ENCODE measurements at places on chromosomes 5 and 9. TPM values are rescaled to one million over a fixed set of nuclear protein-coding genes. Genes with fewer than 3 reads are reported as not detected.

DNA sequence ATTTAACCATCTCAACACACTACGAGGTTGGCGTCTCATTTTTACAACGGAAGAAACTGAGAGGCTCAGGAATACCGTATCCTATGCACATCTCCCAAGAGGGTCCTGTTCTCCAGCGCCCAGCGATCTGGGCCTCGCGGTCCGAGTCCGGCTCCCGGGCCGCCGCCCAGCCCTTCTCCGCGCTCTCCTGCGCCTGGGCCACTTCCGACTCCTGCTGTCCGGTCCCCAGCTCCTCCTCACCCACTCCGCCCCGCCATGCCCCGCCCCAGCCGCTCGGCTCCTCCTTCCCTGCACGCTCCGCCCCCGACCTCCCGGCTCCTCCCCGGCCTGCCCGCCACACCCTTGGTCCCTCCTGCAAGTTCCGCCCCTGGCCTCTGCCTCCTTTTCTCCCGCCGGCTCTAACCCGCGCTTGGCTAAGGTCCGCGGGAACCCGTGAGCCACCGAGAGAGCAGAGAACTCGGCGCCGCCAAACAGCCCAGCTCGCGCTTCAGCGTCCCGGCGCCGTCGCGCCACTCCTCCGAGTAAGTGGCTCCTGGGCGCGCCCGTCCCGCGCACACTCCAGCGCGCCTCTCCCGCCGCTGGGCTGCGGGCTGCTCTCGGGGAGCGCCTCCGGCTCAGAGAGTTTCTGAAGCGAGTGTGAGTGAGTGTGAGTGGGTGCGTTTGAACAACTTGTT, 87.3 kb upstream of the TNFAIP8 start:
- H3K4me1 ChIP-seq: peaks cover 14% of the 10 kb centered on the region
- H3K27ac ChIP-seq: peak overlapping the region; percentile 90
- peak overlapping the region; percentile 80 for H3K4me3 ChIP-seq
- peaks cover 7% of the 10 kb centered on the region for H3K27me3 ChIP-seq

- H3K27me3 ChIP-seq: no peaks in the 10 kb centered on the region
- peak overlapping the region; percentile 85 for H3K27ac ChIP-seq
- no peak for DNase-seq
- H3K36me3 ChIP-seq: no peaks in the 10 kb centered on the region
- H3K4me3 ChIP-seq: peak overlapping the region; percentile 38
- H3K4me1 ChIP-seq: peaks cover 51% of the 10 kb centered on the region
Measured at GRCh38 chr5:74500110-74500917, 140.2 kb downstream of the ENC1 start.

GRCh38 chr5:113249206-113249605, 185.6 kb downstream of the TSSK1B start:
- H3K36me3 ChIP-seq: peaks cover 1% of the 10 kb centered on the region
- no peak for DNase-seq
- H3K27me3 ChIP-seq: no peaks in the 10 kb centered on the region
- H3K4me1 ChIP-seq: peaks cover 41% of the 10 kb centered on the region

PCDHA4 gene
- total RNA-seq: 27.8 TPM

PARP8 gene
- 26.7 TPM for total RNA-seq

GRCh38 chr9:21983561-21983935, 10.6 kb downstream of the CDKN2A start:
- no peaks in the 10 kb centered on the region for H3K4me1 ChIP-seq
- H3K36me3 ChIP-seq: no peaks in the 10 kb centered on the region
- peaks cover 96% of the 10 kb centered on the region for H3K27me3 ChIP-seq
- H3K4me3 ChIP-seq: no peak overlapping the region
- DNase-seq: no peak

DNA sequence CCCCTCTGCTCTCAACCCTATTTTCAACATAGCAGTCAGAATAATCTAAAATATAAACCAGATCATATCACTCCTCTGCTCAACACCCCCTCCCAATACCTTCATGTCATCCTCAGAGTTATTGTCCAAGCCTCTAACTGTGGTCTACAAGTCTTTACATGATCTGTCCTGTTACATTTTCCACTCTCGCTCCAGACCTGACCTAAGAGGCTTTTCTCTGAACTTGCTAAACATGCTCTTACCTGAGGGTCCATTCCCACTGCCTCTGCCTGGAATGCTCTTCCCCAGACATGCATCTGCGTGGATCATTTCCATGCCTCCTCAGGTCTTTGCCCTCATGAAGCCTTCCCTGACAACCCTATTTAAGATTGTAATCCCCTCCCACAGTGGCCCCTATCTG, 12.0 kb downstream of the NIPSNAP3B start:
- no peak for DNase-seq
- H3K4me3 ChIP-seq: no peak overlapping the region
- H3K27ac ChIP-seq: no peak overlapping the region
- no peaks in the 10 kb centered on the region for H3K27me3 ChIP-seq
- H3K4me1 ChIP-seq: no peaks in the 10 kb centered on the region

DNA sequence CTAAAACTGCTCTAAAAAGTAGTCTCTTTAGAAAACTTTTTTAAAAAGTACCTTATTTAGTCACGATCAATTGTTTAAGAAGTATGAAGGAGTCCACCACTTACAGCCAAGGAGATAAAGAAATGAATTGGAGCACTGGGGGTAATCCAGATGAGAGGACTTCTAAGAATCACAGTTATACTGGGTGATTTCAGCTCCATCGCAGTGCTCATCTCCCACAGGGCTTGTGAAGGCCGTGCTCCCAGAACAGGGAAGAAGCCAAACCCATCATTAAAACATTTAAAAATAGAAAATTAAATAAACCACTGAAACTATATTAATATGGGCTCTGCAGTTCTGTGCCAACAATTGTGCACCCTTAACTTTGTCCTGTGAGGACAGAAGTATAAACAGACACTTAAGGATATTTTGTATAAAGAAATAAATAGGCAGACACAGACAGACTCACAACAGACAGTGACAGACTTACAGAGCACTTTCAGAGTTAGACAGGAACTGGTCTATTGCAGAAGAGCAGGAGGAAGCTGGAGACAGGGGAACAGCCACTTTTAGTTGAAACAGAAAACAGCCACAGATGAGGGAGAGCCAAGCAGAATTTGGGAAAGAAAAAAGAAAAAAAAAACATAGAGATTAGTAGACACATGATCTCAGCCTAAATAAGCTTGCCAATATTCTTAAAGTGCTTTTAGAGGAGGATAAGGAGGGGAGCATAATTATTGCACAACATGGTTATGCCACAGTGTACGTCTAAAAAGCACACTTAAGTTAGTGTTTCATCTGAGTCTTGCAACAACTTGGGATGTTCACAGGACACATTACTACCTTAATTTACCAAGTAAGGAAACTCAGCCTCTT, 81.8 kb downstream of the FBXO38 start:
- no peak overlapping the region for H3K27ac ChIP-seq
- H3K36me3 ChIP-seq: no peaks in the 10 kb centered on the region
- H3K4me1 ChIP-seq: peaks cover 2% of the 10 kb centered on the region
- no peak for DNase-seq
- no peak overlapping the region for H3K4me3 ChIP-seq
- H3K27me3 ChIP-seq: no peaks in the 10 kb centered on the region

DNA sequence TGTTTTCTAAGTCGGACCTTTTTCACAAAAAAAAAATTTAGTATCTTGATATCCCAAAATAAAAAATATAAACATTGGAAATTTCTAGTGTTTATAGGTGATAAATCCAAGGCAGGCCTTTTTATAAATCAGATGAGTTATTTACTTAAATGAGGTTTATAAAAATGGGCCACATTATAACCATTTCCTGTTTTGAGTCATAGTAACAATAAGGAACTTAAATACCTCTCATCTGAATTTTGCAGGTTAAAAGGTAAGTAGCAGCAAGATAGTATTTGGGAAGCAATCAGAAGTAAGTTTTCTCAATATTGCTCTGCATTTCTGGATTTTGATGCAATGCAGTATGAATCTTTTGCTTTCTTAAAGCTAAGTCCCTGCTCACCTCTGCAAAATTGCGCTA, 3.9 kb downstream of the SPTAN1 start:
- no peaks in the 10 kb centered on the region for H3K36me3 ChIP-seq
- peaks cover 27% of the 10 kb centered on the region for H3K4me1 ChIP-seq
- peak overlapping the region; percentile 71 for H3K27ac ChIP-seq
- no peak for DNase-seq
- H3K27me3 ChIP-seq: no peaks in the 10 kb centered on the region

- no peaks in the 10 kb centered on the region for H3K4me1 ChIP-seq
- no peak overlapping the region for H3K27ac ChIP-seq
- peaks cover 4% of the 10 kb centered on the region for H3K36me3 ChIP-seq
- H3K4me3 ChIP-seq: no peak overlapping the region
Measured at GRCh38 chr5:43646992-43647391, 44.0 kb downstream of the NNT start.

DNA sequence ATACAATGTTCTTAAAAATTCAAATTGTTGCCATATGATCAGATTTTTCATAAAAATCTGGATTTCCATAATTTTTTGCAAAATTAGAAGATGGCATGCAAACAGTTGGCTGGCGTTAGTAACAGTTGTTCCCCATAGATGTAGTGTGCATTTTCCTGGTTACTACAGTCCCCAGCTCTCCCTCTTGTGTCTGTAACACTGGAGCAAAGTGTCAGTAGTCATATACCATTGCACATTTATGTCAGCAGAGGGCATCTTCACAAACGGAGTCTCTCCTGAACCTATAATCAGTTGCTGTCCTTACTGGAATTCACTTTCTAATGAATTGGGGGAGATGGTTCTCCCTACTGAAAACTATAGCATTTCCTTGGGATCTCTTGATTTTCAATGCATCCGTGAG, 44.7 kb upstream of the DMAC1 start:
- H3K27ac ChIP-seq: no peak overlapping the region
- H3K27me3 ChIP-seq: no peaks in the 10 kb centered on the region
- DNase-seq: no peak

DNA sequence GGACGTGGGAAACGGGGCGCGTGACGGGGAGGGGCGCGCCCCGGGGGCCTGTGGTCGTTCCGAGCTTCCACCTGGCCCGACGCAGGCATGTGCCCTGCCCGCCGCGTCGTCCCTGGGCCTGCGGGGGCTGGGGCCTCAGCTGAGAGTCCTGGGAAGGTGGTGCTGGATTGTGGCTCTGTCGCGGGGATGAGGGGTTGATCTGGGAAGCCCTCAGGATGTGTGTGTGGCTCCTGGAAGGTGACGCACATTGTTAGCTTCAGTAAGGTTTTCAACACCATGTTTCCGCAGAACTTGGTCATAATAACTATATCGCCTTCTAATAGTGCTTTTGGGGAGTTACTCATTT, 589.1 kb downstream of the MTRR start:
- H3K27ac ChIP-seq: no peak overlapping the region
- no peak overlapping the region for H3K4me3 ChIP-seq
- H3K27me3 ChIP-seq: no peaks in the 10 kb centered on the region
- peaks cover 7% of the 10 kb centered on the region for H3K4me1 ChIP-seq
- DNase-seq: no peak

- H3K4me1 ChIP-seq: no peaks in the 10 kb centered on the region
- no peak overlapping the region for H3K27ac ChIP-seq
- no peaks in the 10 kb centered on the region for H3K36me3 ChIP-seq
- no peak for DNase-seq
- H3K4me3 ChIP-seq: no peak overlapping the region
Measured at GRCh38 chr5:97276474-97277120, 93.5 kb upstream of the RIOK2 start.

VLDLR gene
- 9.9 TPM for total RNA-seq

GRCh38 chr9:75369989-75370388, 281.7 kb downstream of the OSTF1 start:
- H3K36me3 ChIP-seq: no peaks in the 10 kb centered on the region
- H3K27me3 ChIP-seq: no peaks in the 10 kb centered on the region
- H3K4me1 ChIP-seq: no peaks in the 10 kb centered on the region
- H3K4me3 ChIP-seq: no peak overlapping the region
- DNase-seq: no peak
- H3K27ac ChIP-seq: no peak overlapping the region

DNA sequence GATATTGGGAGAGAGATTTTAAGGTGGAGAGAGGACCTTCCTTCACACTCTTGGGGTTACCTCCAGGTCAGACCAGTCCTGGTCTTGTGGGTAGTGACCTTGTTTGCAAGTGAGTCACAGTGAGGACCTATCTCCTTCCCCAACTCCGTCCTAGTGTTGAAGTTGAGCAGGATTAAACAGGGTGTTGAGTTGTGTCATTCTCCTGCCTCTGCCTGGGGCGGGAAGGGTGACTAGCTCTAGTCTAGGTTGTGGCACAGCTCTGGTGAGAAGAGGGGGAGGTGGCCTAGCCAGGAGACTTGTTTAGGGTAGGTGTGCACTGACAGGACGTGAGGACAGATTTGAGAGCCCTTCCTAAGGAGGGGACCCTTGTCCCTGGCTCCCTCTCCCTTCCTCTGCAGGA, 119.6 kb upstream of the PITX1 start:
- H3K27me3 ChIP-seq: peaks cover 7% of the 10 kb centered on the region
- H3K4me3 ChIP-seq: no peak overlapping the region
- no peak for DNase-seq
- H3K4me1 ChIP-seq: no peaks in the 10 kb centered on the region

PGM5 gene
- total RNA-seq: 3.9 TPM

MEIKIN gene
- not detected for total RNA-seq

DNA sequence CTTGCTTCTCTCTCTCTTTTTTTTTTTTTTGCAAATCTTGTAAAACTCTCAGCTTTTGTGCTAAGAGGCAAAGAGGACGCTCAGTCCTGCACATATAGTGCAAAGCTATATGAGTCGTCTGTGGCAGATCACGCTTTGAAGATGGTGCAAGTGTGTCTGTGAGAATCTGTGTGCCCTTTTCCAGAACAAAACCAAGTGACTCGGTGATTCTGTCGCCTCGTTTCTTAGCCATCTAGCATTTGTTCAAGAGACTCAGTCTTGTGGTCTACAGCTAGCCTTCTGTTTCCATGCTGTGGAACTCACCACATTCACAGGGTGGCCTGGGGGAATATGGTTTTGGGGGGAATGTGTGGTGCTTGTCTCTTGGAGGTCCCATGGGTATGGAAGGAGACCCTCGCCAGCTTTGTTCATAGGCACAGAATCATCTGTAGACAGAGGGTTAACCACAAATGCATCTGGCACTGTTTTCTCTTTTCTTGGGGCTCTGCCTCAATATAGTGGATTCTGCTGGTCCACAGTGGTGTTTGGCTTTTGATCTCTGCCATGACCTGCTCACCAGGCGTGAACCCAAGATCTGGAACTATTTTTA, 82.1 kb downstream of the C9orf152 start:
- H3K4me1 ChIP-seq: peaks cover 31% of the 10 kb centered on the region

DNA sequence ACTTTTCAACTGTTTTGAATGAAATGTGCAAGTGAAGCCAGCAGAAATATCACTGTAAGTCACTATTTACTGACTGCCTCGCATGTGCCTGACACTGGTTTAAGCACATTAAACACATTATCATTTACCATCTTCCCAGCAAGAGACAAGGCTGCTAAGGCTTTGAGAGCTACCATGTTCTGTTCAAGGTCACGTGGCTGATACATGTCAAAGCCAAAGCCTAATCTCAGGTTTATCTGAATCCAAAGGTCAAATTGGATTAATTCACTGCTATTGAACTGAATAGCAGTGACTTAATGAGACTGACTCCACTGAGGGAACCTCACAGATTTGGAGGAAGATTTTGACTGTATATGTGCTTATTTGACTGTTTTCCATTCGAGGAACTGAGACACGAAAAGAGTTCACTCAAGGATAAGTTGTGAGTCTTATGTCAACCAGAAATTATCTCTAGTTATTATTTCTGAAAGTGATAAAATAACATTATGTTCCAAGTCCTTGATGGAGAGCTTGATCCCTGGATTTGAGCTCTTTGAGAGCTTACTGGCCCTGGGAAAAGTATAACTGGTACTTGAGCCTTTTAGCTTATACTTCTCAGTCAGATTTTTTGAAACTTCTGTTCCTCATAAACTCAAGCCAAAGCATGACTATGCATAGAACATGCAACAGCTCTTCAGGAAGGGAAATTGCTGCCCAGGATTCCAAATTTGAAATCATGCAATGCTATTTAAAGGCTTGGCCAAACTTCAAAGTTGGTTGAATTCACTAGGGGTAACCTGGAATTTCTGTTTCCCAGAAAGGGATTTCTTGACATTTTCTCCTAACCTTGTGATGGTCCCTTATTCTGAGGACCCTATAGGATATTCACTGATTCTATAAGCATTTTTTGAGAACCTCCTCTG, 23.4 kb upstream of the ARHGAP26 start:
- DNase-seq: no peak
- no peak overlapping the region for H3K4me3 ChIP-seq
- peaks cover 6% of the 10 kb centered on the region for H3K4me1 ChIP-seq

Measured in progenitor cell of endocrine pancreas (in vitro differentiated cells).